ENCODE measurements at places on chromosomes 13 and 19.

GRCh38 chr19:33387351-33388230 lies 14.1 kb downstream of the CEBPG start:
- no peak for DNase-seq

DNA sequence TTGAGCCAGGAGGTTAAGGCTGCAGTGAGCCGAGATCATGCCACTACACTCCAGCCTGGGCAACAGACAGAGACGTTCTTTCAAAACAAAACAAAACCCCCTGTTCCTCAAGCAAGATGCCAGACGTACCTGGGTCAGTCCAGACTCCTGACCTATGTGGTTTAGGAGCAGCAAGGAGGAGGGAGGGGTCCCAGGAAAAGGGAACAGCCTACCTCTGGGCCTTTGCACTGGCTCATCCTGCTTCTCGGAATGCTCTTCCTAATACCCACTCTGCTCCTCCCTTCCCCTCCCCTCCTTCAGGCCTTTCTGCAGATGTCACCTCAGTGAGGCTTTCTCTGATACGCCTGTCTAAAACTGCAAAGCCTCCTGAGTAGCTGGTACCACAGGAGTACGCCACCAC lies 9.5 kb downstream of the RINL start:
- no peak for DNase-seq

- DNase-seq: no peak
These were observed 4.7 kb upstream of the FLT1 start for GRCh38 chr13:28499609-28500008.

DNA sequence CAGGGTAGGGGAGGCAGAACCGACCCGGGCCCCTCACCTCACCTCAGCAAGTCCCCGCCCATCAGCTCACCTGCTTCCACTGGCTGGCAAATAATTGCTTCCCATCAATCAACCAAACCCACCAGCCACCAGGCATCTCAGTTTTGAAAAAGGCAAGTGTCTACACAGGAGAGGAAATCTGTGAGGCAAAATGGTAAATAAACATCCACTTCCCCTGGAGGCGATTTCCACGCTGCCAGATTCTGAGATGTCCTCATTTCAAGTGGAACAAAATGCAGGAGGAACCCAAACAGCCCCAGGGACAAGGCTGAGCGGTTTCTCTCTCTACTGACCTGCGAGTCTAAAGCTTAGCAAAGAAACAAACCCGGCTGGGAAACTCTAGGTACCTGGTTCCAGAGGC lies 117.5 kb downstream of the CRYL1 start:
- no peak for DNase-seq

GRCh38 chr19:46975925-46976782 lies 43.5 kb upstream of the NPAS1 start:
- DNase-seq: peak; percentile 68

DNA sequence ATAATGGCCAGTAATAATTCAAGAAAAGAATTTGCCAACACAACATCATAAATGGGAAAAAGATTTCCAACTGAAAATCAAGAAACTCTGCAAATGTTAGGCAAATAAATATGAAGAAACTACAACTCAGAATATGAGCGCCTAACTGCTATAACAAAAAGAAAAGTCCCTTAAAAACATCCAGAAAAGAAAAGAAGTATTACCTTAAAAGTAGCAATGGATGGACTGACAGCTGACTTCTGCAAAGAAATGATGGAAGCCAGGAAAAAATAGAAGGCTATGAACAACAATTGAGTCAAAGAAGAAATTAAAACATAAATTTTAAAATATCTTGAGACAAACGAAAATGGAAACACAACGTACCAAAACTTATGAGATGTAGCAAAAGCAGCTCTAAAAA lies 482.3 kb upstream of the ZNF507 start:
- DNase-seq: no peak

DNA sequence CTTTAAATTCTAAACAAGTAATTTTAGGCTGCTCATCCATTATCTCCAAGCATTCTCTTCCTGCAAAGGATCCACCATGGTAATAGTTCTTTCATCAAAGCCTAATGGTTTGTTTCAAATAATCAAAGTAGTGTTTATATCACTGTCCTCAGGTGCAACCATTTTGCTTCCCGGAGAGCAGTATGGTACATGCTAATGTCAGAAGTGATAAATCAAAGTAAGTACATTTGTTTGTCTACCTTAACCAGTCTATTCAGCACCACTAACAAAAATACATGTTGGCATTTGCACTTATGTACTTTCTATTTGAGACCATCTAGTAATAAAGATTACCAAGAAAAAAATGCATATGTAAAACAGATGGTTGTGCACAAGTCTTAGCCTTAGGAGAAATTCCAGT lies 37.5 kb downstream of the DACH1 start:
- DNase-seq: no peak

DNA sequence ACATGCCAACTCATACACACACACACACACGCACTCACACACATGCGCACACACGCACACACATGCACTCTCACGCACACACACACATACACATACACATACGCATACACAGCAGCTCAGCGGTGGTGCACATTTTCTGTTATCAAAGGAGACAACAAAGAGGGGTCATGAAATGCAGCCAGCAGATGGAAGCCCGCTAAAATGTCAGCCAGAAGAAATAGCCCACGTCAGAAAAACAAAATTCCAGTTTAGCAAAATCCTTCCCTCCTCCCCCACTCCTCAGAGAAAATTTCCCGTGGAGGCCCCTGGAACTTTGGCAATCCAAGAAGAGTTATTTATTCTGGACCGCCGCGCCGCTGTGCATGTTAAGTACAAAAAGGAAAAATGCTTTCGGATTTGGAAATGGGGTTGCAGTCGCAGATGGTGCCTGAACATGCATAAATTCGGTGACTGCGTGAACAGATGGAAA lies 114.6 kb upstream of the VSTM2B start:
- DNase-seq: no peak
